NCI-H2107 (cell line): ENCODE measurements at places on chromosomes 6 and 20.

GRCh38 chr20:60132827-60133670 is 174.8 kb downstream of the CDH26 start:
- no peak for DNase-seq

DNA sequence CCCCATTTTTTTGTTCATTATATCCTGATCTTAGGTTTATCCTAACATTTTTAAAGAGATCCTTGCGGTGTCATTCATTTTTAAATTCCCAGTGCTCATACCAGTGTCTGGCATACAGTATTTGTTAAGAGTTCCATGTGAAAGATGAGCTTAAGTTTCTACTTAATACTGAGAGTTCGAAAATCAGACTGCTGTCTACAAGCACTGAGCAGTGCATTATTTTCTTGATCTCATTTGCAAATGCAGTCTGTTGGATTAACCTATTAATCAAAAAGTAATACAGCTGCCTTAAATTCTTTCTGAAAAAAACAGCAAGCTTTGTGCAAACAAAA is 663 bp downstream of the COQ3 start:
- DNase-seq: no peak

GRCh38 chr20:9500121-9500520 is 14.3 kb upstream of the LAMP5 start:
- no peak for DNase-seq

GRCh38 chr6:20186981-20187380 is 25.3 kb downstream of the MBOAT1 start:
- DNase-seq: no peak

GRCh38 chr6:9225441-9225871 is 790.1 kb upstream of the SLC35B3 start:
- DNase-seq: no peak

GRCh38 chr6:132187816-132188215 is 213.5 kb downstream of the MOXD1 start:
- no peak for DNase-seq

DNA sequence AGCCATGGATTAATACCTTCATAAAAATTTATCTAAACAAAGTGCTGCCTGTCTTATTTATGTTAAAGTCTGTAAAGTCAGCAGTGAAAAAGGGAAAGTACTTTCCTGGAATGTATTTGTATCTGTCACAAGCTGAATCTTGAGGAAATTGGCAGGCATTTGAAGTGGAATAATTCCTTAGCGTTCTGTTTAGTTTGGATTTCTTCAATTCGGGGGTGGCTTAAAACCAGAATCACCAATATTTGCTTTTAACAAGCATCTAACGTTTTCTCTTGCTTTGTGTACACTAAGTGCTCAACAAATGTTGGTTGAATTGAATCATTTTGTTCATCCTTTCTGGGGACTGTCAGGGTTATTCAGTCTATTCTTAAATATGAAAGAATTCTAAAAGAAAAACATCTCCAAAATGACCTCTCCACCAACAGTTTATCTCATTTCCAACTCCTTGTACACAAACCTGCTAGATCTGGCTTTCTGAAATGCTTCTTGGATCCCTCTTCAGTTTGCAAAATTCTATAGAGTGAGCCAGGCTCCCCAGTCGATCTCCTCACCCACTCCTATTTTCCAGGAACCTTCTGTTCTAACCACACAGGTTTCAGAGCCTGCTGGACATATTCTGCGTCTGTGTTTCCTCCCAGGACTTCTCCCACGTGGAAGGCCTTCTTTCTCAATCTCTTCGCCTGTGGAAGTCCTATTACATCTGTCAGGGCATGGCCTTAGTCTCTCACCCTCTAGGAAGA is 2.0 kb upstream of the NPEPL1 start:
- no peak for DNase-seq

DNA sequence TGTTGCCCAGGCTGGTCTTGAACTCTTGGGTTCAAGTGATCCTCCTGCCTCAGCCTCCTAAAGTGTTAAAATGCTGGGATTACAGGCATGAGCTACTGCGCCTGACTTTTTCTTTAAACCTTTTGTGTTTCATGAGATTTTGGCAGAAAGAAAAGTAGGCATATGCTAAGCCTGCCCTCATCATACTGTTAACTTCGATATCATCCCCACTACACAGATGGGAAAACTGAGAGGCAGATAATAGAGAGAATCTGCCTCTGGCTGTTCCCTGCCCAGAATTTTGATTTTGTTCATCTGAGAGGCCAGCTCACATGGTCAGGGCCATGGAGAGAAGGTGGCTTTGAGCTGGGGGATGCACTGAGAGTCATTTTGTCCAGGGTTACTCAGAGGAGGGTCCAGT is 7.5 kb downstream of the PABPC1L start:
- no peak for DNase-seq
